ENCODE measurements at places on chromosomes 5 and 9.

DNA sequence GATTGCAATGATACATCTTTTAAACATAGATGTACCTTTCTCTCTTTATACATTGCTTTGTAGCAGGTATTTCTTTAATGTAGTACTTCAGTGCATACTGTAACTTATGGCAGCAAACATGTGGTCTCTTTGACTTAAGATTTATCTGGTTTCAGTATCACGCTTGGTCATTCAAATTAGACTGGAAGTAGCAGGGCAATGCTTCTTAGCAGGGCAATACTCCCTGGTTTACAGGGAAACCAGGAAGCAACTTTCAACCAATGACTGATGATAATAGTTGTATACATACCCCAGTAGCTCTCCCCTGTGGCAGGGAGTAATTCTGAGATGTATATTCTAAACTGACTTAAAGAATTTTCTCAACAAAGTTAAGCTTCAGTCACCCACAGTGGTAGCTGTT lies 761.1 kb upstream of the CDH10 start:
- H3K27ac ChIP-seq, result no peak overlapping the region
- H3K4me3 ChIP-seq, result no peak overlapping the region
- no peaks in the 10 kb centered on the region for H3K36me3 ChIP-seq
- no peaks in the 10 kb centered on the region for H3K27me3 ChIP-seq
- no peak for DNase-seq

DNA sequence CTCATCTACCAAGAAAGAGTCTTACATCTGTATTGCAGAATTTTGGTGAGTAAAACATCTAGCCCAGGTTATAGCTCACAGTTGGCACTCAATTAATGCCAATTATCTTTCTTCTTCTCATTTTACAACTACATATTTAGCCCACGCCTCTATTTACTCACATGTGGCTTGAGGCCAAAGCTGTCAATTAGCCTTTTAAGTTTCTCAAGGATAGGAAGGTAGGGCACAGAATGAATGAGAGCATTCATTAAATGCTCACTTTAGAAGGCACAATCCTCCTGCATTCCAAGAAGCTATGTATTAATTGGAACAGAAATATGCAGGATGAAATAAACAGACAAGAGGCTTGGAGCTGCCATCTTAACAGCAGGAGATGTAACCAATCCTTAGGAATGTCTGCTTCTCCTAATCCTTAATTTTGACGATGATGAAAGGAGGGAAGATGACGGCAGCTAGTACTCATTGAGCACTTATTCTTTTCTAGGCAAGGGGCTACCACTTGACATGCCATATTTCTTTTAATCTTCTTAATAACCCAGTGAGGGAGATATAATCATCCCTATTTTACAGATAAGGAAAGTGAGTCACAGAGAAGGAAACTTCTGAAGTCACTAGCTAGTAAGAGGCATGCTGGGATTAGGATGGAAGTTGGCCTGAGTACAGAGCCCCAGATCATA lies 30.8 kb upstream of the PANK3 start:
- H3K27ac ChIP-seq, result no peak overlapping the region
- no peak for DNase-seq
- H3K4me1 ChIP-seq, result no peaks in the 10 kb centered on the region

- H3K36me3 ChIP-seq, result no peaks in the 10 kb centered on the region
- H3K27me3 ChIP-seq, result no peaks in the 10 kb centered on the region
- H3K4me3 ChIP-seq, result no peak overlapping the region
- no peak for DNase-seq
- no peaks in the 10 kb centered on the region for H3K4me1 ChIP-seq
- H3K27ac ChIP-seq, result no peak overlapping the region
Measured at GRCh38 chr5:175343308-175343707, 100.7 kb downstream of the DRD1 start.

DNA sequence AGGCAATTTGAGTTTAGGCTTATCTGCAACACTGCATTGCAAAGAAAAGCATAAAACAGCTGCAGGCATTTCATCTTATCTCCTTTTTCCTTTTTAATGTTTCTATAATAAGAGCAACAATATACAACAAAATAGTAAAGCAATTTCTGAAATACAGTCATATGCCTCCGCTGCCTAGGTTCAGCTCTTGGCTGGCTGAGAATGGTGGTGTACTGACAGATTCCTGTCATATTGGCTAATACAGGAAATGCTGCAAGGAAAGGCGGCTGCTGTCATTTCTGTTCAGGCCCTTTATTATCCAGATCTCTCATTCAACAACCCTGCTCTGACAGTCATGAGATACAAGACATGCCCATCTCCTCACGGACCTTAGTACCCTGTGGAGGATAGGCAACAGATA lies 677.0 kb downstream of the TAF11L14 start:
- H3K27me3 ChIP-seq, result no peaks in the 10 kb centered on the region
- H3K27ac ChIP-seq, result no peak overlapping the region
- no peak for DNase-seq

- no peak overlapping the region for H3K4me3 ChIP-seq
- H3K27ac ChIP-seq, result no peak overlapping the region
- H3K27me3 ChIP-seq, result peaks cover 11% of the 10 kb centered on the region
- no peak for DNase-seq
- H3K4me1 ChIP-seq, result peaks cover 41% of the 10 kb centered on the region
- no peaks in the 10 kb centered on the region for H3K36me3 ChIP-seq
Measured at GRCh38 chr5:78507531-78507930, 141.0 kb downstream of the LHFPL2 start.

- H3K27me3 ChIP-seq, result no peaks in the 10 kb centered on the region
- H3K36me3 ChIP-seq, result peaks cover 34% of the 10 kb centered on the region
- H3K4me1 ChIP-seq, result peaks cover 35% of the 10 kb centered on the region
- H3K4me3 ChIP-seq, result peak overlapping the region; percentile 14
- peak overlapping the region; percentile 79 for H3K27ac ChIP-seq
- DNase-seq, result no peak
Measured at GRCh38 chr5:134545070-134545868, 19.8 kb downstream of the JADE2 start.

DNA sequence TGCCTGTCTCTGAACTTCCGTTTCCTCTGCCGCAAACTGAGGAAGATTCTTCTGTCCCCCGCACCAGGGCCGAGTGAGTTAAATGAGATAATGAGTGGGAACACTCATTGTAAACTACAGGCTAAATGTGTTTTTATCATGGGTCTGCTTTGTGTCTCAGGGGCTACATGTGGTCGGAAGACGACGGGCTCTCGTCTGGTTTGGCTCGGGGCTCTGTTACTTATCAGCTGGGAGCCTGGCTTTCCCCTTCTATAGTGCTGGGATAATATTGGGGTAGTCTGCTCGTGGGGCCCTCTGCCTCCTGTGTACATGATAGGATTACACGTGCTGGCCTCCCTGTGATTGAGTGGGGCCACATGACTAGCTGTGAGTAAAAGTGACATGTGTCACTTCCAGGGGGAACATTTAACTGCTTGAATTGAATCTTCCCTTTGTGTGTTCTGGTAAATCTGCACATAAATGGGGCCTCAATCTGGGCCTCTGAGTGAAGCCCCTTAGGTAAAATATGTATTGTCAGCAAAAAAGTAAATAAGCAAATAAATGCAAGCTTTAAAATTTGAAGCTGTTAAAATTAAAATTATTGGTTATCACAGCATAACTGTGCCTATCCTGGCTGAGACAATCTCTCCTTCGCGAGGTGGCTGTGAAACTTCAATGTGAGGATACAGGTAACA lies 86.9 kb upstream of the SH3PXD2B start:
- H3K27me3 ChIP-seq, result no peaks in the 10 kb centered on the region
- no peaks in the 10 kb centered on the region for H3K4me1 ChIP-seq
- H3K4me3 ChIP-seq, result no peak overlapping the region
- H3K27ac ChIP-seq, result no peak overlapping the region
- H3K36me3 ChIP-seq, result no peaks in the 10 kb centered on the region

DNA sequence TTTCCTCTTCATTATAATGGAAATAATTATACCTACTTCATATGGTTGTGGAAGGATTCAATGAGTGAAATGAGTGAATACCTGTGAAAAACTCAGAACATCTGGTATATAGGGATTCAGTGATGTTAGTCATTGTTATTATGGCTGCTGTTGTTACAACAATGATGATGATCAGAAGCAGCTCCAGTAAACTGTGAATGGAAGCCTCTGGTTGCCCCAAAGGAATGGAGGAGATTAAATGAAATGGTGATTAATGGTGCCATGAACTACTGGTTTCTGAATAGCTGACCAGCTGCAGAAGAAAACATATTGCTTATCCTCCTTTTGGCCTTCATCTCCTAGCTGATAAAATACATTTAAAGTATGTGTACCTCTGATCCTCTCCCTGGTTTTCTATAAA lies 372.0 kb downstream of the ARHGEF28 start:
- H3K27ac ChIP-seq, result no peak overlapping the region
- no peaks in the 10 kb centered on the region for H3K36me3 ChIP-seq
- H3K4me1 ChIP-seq, result no peaks in the 10 kb centered on the region

DNA sequence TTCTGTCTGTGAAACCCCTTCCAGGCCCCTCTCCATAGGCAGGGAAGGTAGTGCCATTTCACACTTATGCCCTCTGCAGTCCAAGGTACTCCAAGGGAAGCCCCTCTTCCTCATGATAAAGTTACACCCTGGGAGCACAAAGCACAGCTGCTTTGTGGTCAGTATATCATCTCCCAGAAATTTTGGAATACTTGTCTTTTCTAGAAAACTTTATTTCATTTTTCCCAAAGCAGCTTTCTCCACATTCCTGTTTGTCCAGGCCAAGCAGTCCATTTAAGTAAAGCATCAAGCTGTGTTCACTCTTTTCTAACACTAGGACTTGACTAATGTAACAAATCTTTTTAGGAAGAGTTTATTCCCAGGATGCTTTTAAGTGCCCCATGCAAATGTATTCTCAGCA lies 371.8 kb upstream of the RGMB start:
- no peak overlapping the region for H3K4me3 ChIP-seq
- no peak for DNase-seq
- H3K27ac ChIP-seq, result no peak overlapping the region
- H3K27me3 ChIP-seq, result no peaks in the 10 kb centered on the region
